ENCODE measurements at places on chromosomes 2 and 18.

GRCh38 chr2:8352296-8352695, 329.6 kb upstream of the ID2 start:
- no peak for DNase-seq

- no peak for DNase-seq
These were observed 89.1 kb upstream of the NOSTRIN start for GRCh38 chr2:168713325-168713724.

DNA sequence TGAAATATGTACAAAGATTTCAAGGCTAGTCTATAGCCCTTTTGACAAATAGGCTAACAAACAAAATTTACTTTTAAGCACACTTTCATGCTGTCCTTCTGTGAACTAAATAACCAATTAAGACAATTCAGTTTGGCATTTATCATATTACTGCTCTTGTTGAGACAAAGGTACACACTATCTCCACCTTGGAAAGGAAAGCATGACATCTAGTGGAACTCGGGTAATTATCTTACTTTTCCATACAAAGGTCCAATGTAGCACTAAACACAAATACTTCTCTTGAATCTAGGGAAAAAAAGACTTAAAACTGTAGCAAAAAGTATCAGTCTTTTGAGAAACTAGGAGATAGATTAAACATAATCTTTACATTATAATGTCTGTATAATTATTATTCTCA, 125.0 kb upstream of the CD226 start:
- DNase-seq: no peak

DNA sequence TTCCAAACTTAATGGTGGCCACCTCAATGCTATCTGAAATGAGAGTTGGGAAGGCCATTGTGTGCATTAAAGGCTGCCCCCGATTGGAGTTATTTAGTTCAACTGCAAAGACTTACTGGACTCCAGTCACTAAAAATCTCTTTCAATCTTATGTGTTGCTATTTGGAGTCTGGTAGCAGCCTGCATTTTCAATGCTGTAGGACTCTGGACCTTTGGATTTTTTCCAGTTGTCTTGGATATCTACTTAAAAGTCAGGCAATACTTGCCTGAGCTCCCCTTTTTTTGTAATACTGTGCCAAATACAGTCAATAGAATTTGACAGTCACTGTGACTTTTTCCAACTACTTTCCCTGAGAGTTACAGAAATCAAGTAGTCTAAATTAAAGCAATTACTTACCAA, 281.9 kb downstream of the TRIB2 start:
- no peak for DNase-seq

DNA sequence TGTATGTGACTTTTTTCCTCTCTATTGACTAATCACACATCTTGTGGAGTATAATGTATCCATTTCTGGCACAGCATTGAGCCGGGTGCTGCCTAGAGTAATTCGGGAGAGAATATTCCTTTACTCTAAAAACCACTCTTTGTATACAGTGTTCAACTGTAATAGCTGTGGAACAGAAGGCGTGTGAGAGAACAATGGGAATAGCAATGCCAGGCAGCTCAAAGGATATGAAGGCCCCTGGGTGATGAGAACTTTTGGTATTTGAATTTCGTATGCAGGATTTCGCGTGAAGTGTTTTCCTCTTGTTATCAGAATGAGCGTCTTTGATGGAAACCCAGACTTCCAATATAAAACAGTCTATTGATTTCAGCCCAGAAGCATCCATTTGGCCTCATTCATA, 84.6 kb upstream of the MAP3K20 start:
- no peak for DNase-seq

- DNase-seq: no peak
These were observed 858 bp downstream of the POLR1B start for GRCh38 chr2:112542984-112543661.
